ENCODE measurements at places on chromosomes 16 and 17.

GRCh38 chr17:43732958-43733357 is 25.6 kb downstream of the SOST start:
- no peak for DNase-seq

DNA sequence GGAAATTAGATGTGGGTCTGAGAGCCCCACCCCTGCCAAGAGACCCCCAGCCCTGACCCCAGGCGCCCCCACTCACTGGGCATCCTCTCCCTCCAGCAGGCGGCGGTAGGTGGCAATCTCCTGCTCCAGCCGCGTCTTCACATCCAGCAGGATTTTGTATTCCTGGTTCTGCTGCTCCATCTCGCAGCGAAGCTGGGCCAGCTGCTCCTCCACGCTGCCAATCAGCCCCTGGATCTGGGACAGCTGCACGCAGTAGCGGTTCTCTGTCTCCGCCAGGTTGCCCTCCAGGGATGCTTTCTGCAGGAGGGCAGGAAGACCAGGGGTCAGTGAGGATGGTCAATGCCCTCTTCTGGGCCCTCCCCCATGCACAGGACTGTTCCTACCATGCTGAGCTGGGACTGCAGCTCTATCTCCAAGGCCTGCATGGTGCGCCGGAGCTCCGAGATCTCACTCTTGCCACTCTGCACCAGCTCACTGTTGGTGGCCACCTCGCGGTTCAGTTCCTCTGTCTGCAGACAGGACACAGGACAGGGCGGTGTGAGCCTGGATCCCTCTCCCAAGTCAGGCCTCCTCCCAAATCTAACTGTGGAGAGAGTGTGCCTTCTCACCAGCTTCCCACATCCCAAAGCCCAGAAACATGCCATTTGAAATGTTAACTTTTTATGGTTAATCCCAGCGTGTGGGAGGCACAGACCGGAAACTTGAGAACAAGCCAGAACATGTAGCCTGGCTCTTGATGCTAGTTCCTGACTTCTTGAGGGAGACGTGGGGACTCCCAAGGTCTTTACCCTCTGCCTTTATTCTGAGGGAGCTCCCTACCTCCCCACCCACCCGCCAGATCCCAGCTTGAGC is 3.6 kb downstream of the KRT17 start:
- DNase-seq, result no peak

DNA sequence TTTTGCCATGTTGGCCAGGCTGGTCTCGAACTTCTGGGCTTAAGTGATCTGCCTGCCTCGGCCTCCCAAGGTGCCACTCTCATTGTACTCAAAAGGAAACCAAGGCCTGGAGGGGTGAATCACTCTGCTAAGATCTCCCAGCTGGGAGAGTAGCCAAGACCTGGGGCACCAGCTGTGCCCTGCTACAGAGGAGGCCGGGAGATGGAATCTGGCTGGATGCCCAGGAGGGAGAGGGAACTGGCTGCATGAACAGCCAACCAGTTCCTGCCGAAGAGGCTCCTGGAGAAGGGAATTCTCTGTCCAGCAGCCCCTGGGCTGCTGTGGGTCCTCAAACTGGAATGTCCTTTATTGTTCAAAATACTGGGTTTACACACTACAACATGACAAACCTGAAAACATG is 238.7 kb upstream of the CIBAR2 start:
- DNase-seq, result no peak

DNA sequence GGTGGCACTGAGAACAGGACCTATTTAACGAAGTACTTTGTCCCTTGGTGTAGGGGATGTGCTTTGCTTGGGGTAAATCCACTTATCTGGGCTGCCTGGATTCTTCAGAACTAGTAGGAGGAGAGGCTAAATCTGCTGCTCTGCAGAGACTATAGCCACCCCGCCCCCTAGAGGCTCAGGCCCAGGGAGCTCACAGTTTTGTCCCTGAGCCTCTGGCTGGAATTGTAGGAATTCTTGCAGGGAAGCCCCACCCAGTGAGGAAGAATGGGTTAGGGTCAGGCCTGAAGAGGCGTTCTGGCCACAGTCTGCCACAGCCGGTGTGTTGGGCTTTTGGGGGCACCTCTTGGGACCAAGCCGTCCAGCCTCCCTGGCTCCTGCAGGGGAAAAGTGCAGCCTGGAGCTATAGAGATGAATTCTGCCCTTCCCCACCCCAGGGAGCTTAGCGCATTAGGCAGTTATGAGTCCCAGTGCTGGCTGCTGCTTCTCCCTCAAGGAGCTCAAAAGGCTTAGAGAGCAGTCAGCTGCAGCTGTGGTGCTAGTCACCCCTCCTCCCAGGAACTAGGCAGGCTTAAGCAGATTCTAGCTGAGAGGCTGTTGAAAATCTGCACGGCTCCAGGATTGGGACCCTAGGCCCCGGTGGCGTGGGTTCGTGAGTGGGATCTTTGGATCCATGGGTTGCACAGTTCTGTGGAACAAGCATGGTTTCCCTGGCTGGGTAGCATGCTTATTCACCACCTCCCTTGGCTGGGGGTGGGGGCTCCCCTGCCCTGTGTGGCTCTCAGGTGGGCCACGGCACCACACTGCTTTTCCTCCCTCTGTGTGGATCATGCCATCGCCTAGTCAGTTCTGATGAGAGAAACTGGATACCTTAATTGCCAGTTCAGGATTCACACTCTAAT is 237.4 kb upstream of the TOM1L1 start:
- DNase-seq, result no peak

- no peak for DNase-seq
These were observed 9.0 kb downstream of the NAT9 start for GRCh38 chr17:74767111-74767516.

DNA sequence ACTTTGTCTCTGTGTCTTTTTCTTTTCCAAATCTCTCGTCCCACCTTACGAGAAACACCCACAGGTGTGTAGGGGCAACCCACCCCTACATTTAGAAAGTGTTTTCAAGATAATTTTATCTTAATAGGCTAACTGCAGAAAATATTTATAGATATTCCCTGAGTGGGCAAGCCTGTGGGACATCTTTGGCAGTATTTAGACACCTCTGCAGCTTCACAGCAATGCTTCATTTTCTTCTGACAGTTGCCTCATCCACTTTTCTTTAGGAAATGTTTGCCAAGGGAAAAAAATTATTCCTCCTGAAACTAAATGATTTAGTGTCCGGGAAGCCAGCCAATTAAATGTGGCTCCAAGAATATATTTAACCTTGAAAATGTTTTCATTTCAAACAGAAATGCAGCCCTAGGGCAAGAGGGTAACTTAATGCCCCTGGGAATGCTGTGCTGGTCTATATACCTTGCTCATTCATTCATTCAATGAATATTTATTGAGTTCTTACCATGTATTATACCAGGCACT is 290.4 kb downstream of the ABCC12 start:
- no peak for DNase-seq

DNA sequence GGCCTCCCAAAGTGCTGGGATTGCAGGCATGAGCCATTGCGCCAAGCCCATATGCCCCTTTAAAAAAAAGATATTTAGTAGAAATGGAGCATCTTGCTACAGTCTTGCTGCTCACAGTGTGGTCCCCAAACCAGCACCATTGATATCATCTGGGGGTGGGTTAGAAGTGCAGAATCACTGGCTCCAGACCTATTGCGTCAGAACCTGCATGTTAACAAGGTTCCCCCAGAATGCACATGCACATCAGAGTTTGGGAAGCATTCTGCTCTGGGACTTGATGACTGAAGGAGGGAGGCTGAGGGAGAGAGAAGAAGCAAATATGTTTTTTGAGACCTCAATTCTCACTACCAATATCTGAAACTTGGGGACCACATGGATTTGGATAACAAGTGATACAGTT is 16.0 kb upstream of the ARL4D start:
- DNase-seq, result no peak

DNA sequence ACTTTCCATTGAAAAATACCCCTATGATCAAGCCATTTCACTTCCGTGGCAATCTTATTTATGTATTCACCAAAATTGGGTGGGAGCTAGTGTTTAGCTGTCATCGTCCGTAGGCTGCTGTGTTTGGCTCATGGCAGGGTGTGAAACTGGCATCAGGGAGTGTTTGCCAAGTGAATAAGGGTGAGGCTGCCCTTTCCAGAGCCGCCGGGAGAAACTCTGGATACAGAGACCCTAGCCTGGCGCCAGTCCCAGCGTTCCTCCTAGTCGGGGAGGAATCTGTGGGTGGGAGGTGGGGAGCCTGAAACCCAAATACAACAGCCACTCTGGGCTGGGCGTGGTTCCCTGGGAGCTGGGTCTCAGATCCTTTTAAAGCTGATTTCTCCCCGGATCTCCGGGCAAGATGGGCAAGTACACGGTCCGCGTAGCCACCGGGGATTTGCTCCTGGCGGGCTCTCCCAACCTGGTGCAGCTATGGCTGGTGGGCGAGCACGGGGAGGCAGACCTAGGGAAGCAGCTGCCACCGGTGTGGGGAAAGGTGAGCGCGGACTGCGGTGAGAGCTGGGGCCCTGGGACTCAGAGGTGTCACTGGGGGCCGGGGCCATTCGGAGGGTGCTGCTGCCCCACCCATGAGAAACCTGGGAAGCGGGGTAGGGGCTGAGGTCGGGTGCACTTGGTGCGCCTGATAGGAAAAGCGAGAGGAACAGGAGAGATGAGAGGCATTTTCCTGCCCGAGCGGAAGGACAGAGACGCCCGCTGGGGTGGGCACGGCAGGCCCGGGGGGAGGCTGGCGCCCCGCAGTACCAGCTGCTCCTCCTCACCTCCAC is 62.1 kb upstream of the TEKT1 start:
- no peak for DNase-seq

- no peak for DNase-seq
These were observed 3.5 kb downstream of the SPDYE4 start for GRCh38 chr17:8754890-8755289.

DNA sequence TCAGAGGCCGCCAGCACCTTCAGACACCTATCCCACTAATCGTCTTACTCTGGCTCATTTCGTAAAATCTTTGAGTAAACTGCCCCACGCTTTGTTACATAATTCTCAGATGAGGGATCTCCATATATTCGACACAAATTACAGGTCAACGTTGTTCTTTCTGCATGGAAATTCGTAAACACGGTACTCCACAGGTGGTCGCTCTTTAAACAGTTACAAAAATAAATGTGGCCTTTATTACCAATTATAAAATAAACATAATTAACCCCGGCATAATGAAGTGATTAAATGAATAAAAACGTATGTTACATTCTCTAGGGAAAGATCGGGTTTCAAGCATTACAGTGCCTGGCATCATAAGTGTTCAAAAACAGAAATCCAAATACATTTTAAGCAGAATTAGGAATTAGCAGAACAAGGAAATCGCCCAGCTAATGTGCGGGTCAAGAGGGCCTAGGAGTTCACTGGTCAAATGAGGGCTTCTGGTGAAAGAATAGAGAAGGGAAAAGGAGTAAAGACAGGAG is 943 bp upstream of the PIP4K2B start:
- DNase-seq, result no peak

- DNase-seq, result no peak
These were observed 1.5 kb upstream of the TOM1L1 start for GRCh38 chr17:54899201-54899600.

DNA sequence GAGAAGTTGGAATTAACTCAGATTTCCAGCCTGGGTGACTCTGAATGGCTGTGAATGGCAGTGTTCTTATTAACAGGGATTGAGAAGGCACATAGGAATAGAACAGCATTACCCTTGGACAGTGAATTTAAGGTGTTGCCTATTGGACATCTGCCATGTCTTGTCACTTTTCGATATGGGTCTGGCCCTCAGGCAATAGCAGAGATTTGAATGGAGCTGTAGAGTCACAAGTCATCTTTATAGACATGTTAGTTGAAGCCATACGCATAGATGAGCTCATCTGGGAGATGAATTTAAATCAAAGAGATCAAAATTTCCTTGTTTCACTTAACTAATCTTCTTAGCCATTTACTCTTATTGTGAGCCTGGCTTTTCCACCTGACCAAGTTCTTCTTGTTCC is 14.9 kb upstream of the DHRS11 start:
- no peak for DNase-seq

DNA sequence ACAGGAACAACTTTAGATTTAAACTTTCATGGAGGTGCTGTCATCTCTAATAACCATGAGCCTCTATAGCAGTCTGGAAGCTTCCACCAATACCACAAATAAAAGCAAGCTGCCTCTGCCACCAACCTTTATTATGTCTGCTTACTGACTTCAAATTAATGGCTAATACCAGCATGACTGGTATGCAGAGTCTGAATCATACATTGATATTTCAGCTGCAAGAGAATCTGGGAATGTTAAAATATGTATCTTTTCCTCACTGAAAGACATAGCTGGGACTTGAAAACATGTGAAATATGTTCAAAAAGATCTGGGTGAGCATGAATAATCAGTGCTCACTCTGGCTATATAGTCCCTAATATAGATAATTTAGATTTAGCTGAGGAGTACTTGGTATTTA is 488.6 kb downstream of the CDH8 start:
- no peak for DNase-seq

GRCh38 chr16:3490911-3491629 is 4.2 kb downstream of the C16orf90 start:
- no peak for DNase-seq

DNA sequence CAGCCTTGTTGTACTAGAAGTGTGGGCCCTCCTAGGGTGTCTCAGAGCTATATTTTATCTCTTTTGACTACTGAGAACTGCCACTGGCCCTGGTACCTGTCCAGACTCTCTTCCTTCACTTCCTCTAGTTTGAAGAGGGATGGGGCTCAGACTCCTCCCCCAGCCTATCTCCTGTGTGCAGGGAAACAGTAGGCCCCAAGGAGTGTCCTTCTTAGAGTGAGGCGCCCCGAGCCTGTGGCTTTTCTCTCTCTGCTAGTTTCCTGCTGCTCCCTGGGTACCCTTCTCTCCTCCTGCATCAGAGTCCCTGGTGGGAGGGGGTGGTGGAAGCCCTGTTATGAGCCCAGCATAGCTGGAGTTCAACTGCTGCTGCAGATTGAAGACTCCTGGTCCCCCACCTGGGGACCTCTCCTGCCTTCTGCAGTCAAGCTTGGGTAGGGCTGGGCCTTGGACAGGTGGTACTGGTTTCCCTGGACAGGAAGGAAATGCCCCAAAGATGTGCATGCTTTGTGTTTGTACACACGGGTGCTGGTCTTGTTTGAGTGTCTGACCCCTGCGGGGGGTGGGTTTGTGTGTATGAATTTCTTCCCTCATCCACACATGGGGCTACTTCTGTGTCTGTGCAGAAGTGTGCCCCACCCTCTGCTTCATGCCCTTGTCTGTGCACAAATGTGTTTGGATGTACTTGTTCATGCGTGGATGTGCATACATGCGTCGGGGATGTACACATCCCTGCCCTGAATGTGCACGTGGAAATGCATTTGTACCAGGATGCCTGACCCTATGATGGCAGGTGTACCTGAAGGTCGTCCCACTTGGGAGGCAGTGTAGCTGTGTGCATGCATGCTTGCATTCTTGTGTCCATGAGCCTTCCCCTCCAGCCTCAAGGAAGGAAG is 6.9 kb downstream of the RARA start:
- DNase-seq, result no peak

GRCh38 chr17:50276588-50277356 is 2.5 kb downstream of the TMEM92 start:
- DNase-seq, result no peak
